ENCODE measurements at places on chromosomes 2 and 18.

- no peak for DNase-seq
Measured at GRCh38 chr18:3722649-3723433, 272.9 kb downstream of the TGIF1 start.

GRCh38 chr2:185665251-185665814 is 73.3 kb upstream of the FSIP2 start:
- no peak for DNase-seq

- no peak for DNase-seq
Measured at GRCh38 chr2:152693033-152693432, 24.2 kb downstream of the PRPF40A start.

GRCh38 chr2:5612666-5613065 is 79.5 kb upstream of the SOX11 start:
- DNase-seq: no peak

DNA sequence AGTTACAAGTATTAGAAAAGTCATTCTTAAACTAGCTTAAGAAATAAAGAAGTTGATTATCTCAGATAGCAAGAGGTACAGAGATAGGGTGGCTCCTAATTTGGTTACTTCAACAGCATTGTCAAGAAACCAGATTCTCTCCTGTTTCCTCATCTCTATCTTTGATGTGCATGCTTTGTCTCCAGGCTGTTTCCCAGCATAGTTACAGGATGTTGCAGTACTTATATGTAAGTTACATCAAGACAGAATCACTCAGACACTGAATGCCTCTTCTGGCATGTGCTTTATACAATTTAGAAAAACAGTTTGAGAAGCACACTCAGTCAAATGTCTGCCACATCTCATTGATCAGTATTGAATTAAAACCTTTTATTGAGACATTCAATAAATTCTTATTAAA is 189.5 kb upstream of the UBE2E3 start:
- DNase-seq: peak; percentile 23

DNA sequence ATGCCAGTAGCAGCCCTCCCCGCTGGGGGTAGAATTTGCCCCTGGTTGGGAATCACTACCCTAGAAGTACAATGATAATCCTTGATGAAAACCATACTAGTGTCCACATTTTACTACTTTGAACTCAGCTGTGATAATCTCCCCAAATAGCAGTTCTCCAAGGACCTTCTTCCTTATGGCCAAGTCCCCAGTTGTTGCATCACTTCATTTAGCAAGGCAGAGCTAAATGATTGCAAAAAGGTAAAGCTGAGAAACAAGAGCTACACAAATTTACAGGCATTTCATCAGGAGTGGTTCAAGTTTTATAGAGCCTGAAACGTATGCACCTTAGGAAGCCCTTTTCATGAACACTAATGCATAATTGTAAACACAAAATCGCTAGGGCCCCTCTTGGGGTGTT is 44.9 kb upstream of the REL start:
- no peak for DNase-seq

DNA sequence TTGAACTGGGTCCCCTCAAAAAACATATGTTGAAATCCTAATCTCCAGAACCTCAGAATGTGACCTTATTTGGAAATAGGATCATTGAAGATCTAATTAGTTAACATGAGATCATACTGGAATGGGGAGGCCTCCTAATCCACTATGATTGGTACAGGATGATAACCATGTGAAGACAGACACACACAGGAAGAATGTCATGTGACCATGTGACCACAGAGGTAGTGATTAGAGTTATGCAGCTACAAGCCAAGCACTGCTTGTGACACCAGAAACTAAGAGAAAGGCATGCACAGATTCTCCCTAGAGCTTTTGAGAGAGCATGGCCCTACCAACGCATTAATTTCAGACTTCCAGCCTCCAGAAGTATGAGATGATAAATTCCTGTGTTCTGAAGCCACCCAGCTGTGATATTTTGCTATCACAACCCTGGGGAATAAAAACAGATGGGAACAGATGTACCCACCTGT is 47.0 kb upstream of the TGIF1 start:
- peak; percentile 8 for DNase-seq

GRCh38 chr2:78782196-78782595 is 243.3 kb upstream of the REG3G start:
- no peak for DNase-seq
